ENCODE measurements at places on chromosomes 3 and 15.

- peak; percentile 29 for DNase-seq
These were observed 2.8 kb downstream of the ADAMTS17 start for GRCh38 chr15:100338971-100339444.

GRCh38 chr15:75639191-75639708 is 774 bp downstream of the IMP3 start:
- DNase-seq = no peak

DNA sequence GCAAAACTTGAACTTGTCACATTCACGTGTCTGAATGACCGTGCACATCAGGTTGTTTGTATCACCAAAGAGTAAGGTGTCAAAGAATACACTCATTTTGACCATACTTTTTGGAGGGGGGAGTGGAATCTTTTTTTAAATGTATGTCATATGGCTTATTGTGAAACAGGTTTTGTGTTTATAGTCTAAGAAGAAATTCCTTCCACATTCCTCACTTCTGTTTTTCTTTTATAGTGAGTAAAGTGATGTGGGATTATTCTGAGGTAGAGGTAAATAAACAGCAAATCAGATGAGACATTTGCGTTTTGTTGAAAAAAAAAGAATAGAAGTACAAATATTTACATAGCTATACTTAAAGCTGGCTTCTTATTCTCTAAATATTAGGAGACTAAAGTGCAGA is 33.0 kb downstream of the SRP14 start:
- DNase-seq = no peak

DNA sequence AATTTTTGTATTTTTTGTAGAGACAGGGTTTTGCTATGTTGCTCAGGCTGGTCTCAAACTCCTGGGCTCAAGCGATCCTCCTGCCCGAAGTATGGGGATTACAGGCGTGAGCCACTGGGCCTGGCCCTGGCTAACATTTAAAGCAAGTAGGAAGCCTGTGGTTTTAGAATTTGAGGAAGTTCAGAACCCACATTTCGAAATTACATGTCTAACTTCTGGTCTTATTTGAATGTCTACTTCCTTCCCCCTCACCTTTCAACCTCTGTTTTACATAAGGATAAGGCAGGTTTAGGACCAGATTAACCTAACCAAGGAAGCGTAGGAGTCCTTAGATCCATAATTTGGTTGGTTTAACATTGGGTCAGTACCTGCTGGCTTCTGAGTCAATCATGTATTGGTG is 120.5 kb upstream of the PROK2 start:
- DNase-seq = no peak

GRCh38 chr15:61798631-61799030 is 261.6 kb downstream of the VPS13C start:
- DNase-seq = no peak

DNA sequence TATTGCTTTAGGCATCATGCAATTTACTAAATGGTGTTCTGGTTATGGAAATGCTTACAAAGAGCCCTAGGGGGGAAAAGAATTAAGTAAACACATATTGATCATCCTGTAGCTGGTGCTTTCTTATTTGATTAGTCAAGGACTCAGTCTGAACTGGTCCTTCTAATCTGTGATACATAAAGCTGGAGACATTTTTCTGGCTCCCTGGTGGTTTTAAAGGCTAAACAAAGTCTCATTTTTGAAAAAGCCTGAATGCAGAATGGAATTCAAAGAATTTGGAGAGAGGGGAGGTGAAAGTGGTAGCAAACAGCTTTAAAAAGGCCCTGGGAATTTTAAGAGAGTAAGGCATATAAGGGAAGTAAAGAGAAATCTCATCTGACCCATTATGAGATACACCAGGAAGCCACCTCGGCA is 149.7 kb downstream of the RBMS3 start:
- no peak for DNase-seq

DNA sequence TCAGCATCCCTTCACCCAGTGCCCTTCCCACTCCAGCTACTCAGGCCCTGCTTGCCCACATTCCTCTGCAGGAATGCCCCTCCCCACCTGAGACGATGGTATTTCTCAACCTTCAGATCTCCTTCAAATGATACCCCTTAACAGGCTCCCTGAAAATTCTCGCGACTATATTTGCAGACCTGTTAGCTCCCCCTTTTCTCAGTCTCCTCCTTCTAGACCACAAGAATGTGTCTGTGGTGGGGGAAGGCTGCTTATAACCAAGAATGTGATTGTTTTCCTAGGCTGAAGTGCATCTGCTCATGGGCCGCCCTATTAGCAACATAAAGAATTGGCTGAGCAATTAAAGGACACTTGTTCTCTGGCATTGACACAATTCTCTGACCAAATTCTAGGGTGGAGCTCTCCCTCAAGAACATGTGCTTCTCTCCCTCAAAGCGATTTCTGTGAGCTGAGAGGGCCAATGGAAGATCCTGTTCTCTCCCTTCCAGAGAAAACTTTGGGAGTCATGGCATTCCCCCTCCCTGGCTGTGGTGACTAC is 19.1 kb upstream of the LIMD1 start:
- DNase-seq = no peak

- peak; percentile 48 for DNase-seq
These were observed 320.3 kb upstream of the TGFBR2 start for GRCh38 chr3:30286007-30286669.

- no peak for DNase-seq
These were observed 26.8 kb upstream of the LIMD1 start for GRCh38 chr3:45567730-45568172.

- DNase-seq = peak; percentile 92
These were observed 134.0 kb downstream of the TPRA1 start for GRCh38 chr3:127456471-127457093.

GRCh38 chr15:36688310-36689011 is 109.0 kb downstream of the CDIN1 start:
- DNase-seq = peak; percentile 16

DNA sequence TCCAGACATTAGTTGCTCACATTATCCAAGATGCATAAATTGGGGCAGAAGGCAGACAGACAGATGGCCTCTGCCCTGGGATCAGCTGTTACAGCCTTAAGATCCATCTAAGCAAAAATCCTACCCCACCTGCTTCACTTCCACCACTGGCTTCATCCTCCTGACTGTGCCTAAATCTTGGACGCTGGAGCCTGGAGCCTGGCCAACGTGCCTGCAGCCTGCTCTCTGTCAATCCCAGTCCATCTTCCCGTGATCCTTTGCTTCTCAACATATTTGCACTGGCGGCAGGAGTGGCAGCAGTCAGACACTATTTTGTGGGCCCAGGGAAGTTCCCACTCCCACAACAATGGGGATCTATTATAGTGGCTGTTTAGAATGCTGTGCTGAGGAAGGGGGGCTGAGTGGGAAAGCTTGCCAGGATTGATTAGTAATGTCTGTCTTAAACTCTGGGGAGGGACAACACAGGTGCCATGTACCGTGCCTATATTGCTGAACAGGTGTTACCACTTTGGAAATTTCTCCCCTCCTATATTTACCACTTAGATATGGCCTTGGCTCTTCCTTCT is 121.2 kb downstream of the MEGF11 start:
- no peak for DNase-seq

DNA sequence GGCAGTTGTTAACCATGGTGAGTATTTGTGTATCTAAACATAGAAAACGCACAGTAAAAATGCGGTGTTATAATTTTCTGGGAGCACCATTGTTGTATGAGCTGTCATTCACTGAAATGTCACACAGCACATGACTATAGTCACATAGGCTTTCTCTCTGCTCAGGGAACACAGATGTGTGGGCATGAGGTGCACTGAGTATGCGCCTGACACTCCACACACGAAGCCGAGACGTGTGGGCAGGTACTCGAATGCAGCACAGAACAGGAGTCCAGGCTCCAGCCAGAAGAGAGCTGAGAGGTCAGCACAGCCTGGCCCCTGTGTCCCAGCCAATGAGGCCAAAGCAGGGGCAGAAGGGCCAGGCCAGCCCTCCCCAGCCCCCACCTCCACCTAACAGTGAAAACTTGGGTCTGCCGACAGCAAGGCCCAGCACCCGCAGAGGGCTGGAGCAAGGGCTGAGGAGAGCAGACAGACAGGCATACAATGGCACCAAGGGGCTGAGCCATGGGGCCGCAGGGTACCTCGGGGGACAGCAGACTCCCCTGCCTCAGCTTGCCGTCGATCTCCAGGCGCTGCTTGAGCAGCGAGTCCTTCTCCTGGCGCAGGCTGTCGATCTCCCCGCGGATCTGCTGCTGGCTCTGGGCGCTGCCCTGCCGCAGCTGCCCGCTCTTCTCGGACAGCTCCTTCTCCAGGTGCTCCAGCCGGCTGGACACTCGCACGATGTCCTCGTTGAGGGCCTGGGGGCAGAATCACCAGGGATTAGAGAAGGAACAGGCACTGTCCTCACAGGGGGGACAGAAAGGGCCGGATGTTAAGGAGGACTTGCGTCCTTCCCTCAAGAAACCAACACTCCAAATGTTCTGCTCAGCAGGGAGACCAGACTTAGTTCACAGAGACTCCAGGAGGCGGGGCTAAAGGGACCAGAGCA is 24.0 kb downstream of the KIF7 start:
- no peak for DNase-seq

- DNase-seq = no peak
These were observed 597.7 kb downstream of the OTOL1 start for GRCh38 chr3:162094301-162094700.

DNA sequence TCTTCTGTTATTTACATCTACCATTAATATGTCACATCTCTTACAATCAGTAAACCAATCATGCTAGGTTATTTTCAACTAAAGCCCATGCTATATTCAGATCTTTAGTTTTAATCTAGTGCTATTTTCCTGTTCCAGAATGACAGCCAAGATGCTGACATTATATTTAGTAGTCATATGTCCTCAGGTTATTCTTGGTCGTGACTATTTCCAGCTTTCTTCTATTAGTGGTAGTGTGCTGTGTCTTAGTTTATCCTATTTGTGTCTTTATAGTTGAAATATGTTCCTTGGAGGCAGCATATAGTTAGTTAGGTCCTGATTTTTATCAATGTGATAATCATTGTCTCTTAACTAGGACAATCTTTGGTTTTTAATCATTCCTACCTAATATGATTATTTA is 566.5 kb downstream of the CADM2 start:
- no peak for DNase-seq
